ENCODE measurements at places on chromosomes 3 and 15.

- no peak for DNase-seq
Observed at GRCh38 chr3:185049710-185050109, 103.2 kb downstream of the C3orf70 start.

- DNase-seq: no peak
Observed at GRCh38 chr3:157417247-157417646, 19.4 kb upstream of the PTX3 start.

DNA sequence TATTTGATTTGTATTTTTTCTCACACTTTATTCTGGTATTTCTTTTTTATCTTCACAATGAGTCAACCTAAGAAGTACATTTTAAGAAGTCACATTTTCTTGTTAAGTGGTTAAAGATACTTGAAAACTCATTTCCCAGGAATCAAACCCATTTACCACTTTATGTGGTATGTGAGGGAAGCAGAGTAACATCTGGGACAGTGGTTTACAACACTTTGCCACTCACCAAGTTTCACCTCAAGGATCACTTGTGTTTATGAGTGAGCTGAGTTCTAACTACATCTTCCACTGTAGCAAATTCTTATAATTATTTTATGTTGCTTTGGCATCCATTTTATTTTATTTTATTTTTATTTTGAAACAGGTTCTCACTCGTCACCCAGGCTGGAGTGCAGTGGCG lies 53.8 kb downstream of the IGSF11 start:
- no peak for DNase-seq

GRCh38 chr15:73936588-73937290 lies 10.5 kb downstream of the LOXL1 start:
- no peak for DNase-seq
